ENCODE measurements at places on chromosomes 5 and 9.

DNA sequence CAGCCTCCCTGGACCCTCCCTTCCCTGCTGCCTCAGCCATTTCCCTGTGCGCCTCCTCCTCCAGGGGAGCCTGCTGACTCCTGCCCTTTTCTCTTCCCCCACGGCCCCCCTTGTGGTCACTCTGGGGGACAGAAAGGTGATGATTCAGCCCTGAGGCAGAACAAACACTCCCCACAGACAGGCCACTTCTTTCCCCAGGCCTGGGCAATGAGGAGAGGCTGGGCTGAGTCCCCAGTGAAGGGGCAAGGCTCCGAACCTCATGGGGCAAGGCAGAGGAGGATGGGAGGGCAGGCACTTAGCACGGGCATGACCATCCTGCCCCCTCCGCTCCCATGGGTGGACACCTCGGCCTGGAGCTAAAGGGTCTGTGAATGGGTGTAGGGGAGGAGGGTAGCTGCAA is 21.0 kb downstream of the CSF1R start:
- no peak for DNase-seq

GRCh38 chr5:173857234-173857633 is 30.9 kb upstream of the CPEB4 start:
- no peak for DNase-seq

GRCh38 chr5:121053055-121053985 is 589.2 kb downstream of the PRR16 start:
- DNase-seq: no peak

GRCh38 chr9:16884952-16885513 is 14.6 kb upstream of the BNC2 start:
- peak; percentile 62 for DNase-seq

GRCh38 chr9:92846662-92847145 is 31.1 kb downstream of the ZNF484 start:
- DNase-seq: no peak
